HuH-7.5 (cell line): ENCODE measurements at places on chromosomes 6 and 20.

GRCh38 chr6:136526196-136526930, 23.9 kb downstream of the MAP7 start:
- DNase-seq: no peak

GRCh38 chr20:11795071-11795615, 122.5 kb upstream of the BTBD3 start:
- DNase-seq: no peak

- no peak for DNase-seq
Observed at GRCh38 chr6:107691062-107691751, 132.9 kb downstream of the SCML4 start.

DNA sequence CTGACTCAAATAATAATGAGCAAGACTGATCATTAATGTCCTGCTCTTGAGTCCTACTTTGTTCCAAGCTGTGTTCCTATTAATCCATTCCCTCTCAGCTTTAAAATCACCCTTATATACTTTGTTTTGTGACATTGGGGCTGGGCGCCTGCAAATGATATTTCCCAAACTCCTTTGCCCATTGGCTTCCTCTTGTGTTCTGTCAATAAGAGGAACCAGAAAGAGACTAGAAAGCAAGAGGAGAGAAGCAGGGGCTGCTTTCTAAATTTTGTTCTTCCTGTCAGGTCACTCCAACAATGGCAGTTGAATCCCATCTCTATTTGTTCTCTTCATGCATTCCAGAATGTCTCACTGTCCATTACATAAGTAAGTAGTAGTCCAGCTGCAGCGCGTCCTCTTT, 21.6 kb upstream of the TRIM27 start:
- DNase-seq: no peak

DNA sequence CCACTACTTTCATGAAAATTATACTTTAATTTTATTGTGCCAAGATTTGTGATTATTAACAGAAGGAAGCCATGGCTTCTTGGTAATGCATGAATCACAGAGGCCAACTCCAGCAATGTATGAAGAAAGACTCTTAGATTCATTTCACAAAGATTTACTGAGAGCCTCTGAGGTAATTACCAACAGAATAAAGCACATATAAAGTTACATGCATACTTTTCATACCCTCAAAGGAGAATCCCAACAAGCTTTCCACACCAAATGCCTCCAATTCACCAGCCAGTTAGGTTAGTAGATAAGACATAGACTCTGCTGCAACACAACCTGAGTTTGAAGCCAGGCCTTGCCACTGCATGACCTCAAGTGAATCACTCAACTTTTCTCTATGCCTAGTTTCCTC, 41.9 kb downstream of the HBS1L start:
- DNase-seq: no peak

DNA sequence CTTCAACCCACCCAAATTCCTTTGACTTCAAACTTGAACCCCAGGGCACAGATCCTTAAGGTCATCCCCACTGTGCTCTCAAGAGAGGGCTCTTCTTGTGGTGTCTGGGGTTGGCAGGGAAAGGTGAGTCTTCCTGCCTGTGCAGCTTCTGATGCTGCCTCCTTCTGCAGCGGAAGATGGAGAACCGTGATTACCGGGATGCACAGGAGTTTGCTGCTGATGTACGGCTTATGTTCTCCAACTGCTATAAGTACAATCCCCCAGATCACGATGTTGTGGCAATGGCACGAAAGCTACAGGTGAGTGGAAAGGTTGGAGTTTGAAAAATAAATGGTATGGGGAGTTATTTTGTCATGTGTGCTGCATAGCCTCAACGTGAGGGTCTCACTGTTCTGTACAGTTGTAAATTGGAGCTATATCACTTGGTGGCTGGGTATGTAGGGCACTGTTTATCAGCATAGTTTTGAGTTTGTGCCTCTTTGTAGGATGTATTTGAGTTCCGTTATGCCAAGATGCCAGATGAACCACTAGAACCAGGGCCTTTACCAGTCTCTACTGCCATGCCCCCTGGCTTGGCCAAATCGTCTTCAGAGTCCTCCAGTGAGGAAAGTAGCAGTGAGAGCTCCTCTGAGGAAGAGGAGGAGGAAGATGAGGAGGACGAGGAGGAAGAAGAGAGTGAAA, 9.0 kb downstream of the BRD2 start:
- no peak for DNase-seq
